ENCODE measurements at places on chromosomes 16 and 17. TPM values are rescaled to one million over a fixed set of nuclear protein-coding genes. Genes with fewer than 3 reads are reported as not detected.

Gene GFAP
- total RNA-seq = not detected

Gene NMRAL1
- 48.4 TPM for total RNA-seq

Gene CRHR1
- not detected for total RNA-seq

Gene DVL2
- 41.6 TPM for total RNA-seq

Gene TMEM208
- total RNA-seq = 36.8 TPM

Gene SLFN13
- 0.82 TPM for total RNA-seq

Gene MRC2
- 105 TPM for total RNA-seq

Gene PABPN1L
- not detected for total RNA-seq

Gene ACSM3
- 68.4 TPM for total RNA-seq

Gene SCN4A
- total RNA-seq = not detected

Gene NT5C
- 41.5 TPM for total RNA-seq

Gene SULT1A1
- total RNA-seq = 2.5 TPM

Gene ZNF19
- total RNA-seq = 1.4 TPM

Gene NT5M
- 2.7 TPM for total RNA-seq

Gene CRISPLD2
- 9.9 TPM for total RNA-seq

Gene RBFOX1
- total RNA-seq = not detected

Gene CCL3
- not detected for total RNA-seq
